Stimulated activated CD4-positive, alpha-beta T cell treated with anti-CD3 and anti-CD28 coated beads, Interleukin-4, amount 100 ng/mL, for 48 hours (primary cell): ENCODE measurements at places on chromosomes 1 and 21.

DNA sequence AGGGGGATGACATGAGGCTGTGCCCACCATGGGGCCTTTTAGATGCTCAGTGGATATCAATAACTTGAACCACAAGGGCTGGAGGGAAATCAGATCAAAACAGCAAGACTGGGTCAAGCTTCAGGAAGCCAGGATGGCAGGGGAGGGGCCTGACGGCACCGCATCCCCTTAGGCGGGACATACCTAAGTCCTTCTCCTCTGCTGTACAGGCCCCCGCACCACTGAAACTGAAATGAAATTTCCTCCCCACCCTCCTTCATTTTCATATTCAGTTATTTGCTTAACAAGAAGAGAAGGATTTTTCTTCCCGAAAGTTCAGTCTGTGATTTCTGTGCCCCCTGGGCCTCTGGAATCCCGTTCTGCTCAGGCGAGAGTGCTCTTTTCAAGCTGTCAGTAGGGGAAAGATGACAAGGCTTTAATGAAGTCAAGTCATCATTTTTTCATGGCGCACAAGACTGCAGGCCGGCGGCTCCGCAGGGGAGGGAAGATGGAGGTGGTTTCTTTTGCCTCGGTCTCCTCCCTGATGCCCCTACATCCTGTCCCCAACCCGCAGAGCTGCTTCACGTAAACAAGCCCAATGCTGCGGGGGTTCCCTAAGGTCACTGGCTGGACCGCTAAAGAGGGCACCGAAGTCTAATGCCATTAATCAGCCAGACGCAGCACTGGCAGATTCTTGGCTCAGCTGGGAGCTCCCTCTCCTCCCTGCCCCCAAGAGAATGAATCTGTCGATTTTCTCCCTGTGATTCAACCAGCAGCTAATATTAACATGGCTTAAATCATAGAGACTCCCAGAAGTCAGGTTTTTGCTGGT is 264.8 kb downstream of the C1orf94 start:
- DNase-seq, result no peak

DNA sequence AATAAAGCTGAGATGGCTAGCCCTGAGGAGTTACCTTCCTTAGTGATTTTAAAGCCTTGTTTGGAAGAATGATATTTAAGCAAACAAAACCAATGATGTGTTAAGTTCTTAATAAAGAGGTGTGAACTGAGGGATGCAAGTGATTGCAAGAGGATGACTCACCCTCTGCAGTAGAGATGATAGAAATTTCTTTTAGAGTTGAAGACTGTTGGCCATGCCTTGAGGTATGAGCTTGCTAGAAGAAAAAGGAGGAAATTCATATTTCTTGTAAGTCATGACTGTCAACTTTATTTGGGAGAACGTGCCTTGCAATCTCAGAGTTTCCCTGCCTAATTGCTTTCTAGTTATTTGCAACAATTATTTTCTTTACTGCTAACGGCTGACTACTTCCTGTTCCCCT is 94.7 kb downstream of the PLA2G4A start:
- DNase-seq, result no peak

- no peak for DNase-seq
Measured at GRCh38 chr1:29186252-29186651, 4.6 kb upstream of the SRSF4 start.

GRCh38 chr1:85093644-85094043 is 45.3 kb upstream of the MCOLN3 start:
- DNase-seq, result no peak

DNA sequence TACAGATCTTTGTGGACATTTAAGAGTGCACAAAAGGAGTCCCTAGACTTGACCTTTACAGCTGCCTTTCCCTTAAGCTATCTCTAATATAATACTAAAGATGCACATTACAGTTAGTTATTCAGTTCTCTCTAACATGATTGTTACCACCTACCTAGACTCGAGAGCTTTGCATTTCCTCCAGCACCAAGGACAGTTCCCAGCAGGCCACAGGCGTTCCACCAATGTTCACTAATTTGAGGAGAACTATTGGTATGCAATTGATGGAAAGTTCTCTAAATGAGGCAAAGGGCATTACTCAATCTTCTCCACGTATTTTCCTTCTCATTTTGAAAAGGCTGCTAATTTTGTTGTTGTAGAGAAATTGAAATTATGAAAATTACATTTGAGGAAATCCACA is 5.4 kb upstream of the NTNG1 start:
- DNase-seq, result peak; percentile 12

DNA sequence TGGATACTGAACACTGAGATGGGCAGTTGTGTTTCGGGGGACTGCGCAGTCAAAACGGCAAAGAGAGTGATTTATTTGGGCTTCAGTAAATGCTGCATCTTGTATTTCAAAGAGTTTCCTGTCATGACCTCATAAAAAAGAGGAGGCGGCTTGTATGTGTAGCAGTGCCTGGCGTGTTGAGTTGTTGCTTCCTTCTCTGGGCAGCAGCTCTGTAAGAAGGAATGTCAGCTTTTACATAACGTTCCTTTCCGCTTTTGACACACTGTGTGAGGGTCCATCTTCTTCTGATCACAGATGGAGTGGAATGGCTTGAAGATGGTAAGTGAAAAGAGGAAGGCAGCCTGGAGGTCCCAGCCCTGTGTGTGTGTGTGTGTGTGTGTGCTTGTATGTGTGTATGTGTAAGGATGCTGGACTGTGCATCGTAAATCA is 941 bp downstream of the ELAVL4 start:
- DNase-seq, result no peak

- no peak for DNase-seq
Measured at GRCh38 chr21:40208948-40209345, 341.7 kb downstream of the PCP4 start.

GRCh38 chr1:29884740-29885139 is 648.4 kb downstream of the PTPRU start:
- no peak for DNase-seq

DNA sequence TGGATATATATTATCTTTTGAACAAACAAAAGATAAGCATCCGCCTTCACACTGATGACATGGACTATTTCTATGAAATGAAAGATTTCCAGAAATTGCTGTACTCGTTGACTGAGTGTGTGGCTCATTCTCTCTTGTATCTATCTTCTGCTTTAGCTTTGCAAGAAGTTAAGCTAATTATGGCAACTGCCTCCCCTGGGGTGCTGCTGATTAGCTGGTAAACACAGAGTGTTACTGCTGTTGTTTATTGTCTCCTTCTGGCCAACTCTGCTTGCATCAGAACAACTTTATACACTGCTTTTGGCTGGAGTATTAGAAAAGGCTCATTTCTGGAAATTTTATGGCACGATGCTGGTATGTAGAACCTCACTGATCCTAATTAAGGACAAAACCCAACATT is 95.6 kb upstream of the SNX7 start:
- no peak for DNase-seq

DNA sequence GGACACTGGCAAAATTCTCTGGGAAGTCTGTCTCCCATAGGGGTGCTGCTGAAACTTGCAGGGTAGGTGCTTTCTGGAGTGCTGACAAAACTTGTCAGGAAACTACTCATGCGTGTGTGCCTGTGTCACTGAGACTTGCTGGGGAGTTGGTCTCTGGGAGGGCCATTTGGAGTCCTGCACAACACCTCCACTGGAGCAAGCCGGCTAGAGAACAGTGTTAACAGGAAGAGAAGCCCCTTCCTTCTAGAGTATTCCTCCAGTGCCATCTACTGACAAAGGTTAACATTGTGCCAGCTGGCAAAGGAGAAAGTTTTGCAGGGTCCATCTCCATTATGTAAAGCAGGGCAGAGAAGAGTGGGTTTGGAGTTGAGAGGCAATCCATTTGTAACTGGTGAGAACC is 30.0 kb downstream of the ZMYM4 start:
- no peak for DNase-seq
